NCI-H187 treated with DMSO at 0.1 percent for 48 hours (cell line): ENCODE measurements at places on chromosomes 6 and 20.

DNA sequence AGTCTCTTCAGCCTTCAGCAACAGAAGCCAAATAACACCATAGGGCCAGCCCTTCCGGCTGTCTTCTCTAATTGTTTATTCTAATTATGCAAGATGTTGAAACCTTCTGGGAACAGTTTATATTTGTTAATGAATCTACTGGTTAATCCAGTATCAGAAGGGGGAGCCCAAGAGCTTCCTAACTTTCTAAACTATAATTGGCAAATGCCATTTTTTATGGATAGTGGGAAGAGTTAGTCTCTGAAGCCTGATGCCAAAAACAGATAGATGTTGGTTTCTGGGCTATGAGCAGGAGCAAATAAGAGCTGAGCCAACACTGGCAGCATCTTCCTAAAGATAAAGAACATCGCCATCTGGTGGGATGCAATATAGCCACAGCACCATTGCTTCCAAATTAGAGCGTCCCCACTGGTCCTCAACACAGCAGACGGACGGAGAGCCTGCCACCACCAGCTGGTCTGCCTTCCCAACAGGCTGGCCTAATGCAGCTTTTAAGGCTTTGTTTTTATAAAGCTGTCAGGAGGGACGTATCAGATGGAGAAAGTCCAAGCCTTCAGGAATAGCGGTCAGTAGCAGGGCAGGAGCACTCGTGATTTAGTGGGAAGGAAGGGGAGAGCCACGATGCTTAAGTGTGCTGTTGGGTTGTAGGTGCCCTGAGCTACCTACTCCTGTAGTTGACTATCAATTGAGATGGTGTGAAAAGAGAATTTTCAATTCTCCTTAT is 118.8 kb downstream of the RALGAPA2 start:
- DNase-seq = no peak

DNA sequence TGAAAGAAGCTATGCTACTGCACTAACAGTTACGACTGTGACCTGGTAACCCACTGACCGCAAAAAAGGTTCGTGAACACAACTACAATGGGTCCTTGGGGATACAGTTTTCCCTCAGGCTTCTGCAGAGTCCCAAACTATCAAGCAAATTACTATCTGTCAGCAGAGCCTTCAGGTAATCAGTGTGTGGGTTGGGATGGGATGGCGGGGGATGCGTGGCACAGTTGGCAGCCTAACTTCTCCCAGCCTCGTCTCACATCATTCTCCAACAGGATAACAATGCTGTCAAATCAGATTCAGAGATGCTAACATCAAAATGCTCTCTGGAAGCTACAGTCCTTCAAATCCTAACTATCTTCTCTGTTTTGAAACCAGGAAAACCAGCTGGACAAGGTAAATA is 102.3 kb downstream of the EPM2A start:
- DNase-seq = no peak

DNA sequence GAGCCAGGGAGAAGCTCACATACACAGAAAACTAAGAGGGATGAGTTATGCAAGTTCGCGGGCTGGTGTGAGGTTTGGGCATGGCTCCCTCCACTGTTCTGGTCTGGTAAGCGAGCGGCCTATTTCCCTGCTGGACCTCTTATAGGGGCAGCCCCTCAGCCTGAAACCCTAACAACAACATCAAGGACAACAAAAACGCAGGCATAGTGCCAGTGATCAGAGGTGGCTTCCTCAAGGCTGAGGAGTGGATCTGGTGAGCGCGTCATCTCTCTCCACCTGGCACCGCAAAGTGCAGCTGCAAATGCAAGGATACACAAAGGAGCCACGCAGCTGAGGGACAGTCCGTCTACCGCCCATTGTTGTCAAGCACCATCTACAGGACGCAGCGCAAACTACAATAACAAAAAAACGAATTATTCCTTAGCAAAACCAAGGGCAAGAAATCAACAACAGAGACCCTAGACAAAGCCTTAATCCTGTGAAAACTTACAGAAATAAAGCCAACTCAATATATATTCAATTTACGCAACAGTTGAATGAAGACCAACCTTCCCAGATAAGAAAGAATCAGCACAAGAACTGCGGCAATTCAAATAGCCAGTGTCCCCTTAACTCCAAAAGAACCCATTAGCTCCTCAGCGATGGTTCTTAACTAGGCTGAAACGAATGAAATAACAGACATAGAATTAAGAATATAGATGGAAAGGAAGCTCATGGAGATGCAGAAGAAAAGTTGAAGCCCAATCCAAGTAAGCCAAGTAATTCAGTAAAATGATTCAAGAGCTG is 9.2 kb upstream of the DEFB110 start:
- DNase-seq = peak; percentile 5

GRCh38 chr6:137816133-137816579 is 50.9 kb upstream of the TNFAIP3 start:
- DNase-seq = no peak

GRCh38 chr6:29994826-29995225 is 52.5 kb downstream of the HLA-A start:
- DNase-seq = no peak

DNA sequence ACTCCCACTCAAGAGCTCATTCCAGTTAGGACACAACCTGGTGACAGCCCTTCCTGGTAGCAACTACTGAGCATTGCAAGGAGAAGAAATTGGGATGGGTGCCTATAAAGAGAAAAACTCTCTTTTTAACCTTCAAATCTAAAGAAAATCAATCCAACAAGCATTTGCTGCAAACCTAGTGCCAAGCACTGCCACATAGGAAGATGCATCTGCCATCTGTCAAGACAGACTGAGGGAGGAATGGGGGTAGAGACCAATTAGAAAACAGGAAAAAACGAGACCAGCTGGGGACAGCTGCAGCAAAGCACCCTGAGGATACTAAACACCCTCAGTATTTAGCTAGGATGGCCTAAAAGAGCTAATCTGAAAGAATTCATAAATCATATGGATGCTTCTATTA is 27.9 kb downstream of the HLA-DMB start:
- no peak for DNase-seq

DNA sequence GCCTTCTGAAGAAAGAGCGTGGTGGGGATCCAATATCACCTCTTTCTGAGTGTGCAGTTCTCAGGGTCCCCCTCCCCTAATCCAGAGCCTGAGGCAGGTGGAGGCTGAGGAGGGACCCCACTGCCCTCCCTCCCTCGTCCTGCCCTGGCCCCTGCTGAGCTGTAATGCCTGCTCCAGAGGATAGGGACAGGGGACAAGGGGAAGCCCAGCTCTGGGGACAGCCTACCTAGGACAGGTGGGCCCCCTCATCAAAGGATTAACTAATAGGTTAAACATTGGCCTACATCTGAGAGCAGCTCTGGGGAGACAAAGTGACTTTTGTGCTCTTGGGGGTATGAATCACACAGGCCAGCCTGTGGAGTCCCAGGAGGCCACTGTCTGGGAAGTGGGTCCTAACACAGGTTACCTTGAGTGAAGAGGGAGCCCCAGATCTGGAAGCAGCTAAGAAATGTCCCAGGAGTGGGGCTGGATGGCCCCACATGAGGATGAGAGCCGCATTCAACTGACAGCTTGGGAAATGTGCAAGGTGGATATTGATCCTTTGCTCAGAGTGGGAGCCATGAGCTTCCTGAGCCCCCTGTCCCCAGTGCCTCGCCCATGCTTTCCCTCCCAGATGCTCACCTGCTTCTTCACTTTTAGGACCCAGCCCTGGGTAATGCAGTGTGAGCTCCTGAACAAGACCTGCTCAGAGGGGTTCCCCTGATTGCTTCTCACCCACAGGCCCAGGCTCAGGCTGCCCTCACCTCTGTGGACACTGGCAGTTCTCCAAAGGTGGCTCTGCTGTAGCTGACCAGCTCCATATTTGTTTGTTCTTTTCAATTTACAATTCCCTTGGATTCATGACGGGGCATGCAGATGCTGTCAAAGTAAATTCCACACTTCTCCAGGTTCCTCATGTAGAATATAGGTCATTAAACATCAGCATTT is 17.8 kb upstream of the CST9L start:
- DNase-seq = no peak

- no peak for DNase-seq
Measured at GRCh38 chr20:60667641-60668040, 584.4 kb upstream of the CDH4 start.
